ENCODE measurements at places on chromosomes 2 and 18.
A peak's percentile ranks its signal among the peaks of the same experiment; 100 is the strongest.

DNA sequence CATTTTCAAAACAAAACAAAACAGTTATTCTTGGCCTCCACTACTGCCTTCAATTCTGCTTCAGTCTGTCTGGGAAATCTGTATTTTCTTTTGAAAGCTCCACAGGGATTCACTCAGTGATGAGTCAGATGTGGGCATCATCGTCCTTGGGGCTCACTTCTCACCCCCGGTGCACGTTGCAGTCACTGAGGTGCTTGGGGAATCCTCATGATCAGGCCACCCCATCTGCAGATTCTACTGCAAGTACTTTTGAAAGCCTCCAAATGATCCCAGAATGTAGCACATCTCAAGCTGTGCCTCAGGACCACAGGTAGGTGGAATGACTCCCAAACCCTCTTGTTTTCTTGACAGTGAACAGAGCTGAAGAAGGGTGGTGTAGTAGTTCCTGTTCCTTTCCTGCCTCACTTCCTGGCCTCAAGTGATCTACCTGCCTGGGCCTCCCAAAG is 34.3 kb downstream of the LPIN2 start:
- DNase-seq = no peak

- no peak for DNase-seq
Observed at GRCh38 chr2:188278388-188279092, 13.1 kb upstream of the GULP1 start.

GRCh38 chr18:51391215-51391614 is 193.7 kb upstream of the MEX3C start:
- DNase-seq = no peak

DNA sequence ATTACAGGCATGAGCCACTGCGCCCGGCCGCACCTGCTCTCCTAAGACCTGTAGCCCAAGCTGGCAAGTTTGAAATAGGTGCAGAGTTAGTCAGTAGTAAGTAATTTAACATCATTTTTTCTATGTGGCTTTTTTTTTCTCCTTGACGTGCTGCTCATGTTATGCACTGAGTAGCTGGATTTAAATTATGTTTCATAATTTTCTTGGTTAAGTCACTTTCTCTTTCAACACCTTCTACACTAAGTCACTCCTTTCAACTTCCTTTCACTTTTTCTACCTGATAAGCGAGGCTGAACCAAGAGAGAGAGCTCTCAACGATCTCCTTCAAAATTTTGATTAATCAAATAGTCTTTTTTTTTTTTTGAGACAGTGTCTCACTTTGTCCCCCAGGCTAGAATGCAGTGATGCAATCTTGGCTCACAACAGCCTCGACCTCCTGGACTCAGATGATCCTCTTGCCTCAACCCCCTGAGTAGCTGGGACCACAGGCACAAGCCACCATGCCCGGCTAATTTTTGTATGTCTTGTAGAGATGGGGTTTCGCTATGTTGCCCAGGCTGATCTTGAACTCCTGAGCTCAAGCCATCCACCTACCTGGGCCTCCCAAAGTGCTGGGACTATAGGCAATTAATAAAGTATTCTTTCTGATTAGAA is 13.1 kb downstream of the CASP8 start:
- no peak for DNase-seq

DNA sequence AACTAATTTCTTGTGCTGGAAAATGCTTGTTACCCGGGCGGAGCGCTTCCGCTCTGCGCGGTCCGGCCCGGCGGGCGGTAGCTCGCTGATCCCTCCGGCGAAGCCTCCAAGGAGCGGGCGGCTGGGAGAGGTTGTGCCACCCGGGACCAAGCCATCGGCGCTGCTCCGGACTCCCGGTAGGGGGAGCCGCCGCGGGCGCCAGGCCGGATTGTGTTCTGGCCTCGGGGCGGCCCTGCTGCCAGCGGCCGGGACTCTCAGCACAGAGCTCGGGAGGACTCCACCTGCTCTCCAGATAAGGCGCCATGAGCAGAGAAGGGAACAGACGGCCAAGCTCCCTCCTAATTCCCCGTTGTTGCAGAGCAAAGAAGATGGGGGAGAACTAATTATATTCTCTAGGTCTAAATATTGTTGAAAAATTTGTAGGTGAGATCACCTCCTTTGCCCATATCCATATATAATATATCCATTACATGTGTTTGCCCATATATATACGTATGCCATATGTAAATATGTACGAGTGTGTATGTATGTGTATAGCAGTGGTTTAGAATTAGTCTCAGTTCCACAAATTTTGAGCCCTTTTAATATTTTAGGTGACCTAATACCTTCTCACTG is 13.8 kb upstream of the SATB2 start:
- DNase-seq = no peak

GRCh38 chr18:9688036-9688741 is 19.9 kb upstream of the RAB31 start:
- DNase-seq = no peak

- DNase-seq = no peak
Observed at GRCh38 chr2:159933727-159934049, 128.7 kb downstream of the PLA2R1 start.

DNA sequence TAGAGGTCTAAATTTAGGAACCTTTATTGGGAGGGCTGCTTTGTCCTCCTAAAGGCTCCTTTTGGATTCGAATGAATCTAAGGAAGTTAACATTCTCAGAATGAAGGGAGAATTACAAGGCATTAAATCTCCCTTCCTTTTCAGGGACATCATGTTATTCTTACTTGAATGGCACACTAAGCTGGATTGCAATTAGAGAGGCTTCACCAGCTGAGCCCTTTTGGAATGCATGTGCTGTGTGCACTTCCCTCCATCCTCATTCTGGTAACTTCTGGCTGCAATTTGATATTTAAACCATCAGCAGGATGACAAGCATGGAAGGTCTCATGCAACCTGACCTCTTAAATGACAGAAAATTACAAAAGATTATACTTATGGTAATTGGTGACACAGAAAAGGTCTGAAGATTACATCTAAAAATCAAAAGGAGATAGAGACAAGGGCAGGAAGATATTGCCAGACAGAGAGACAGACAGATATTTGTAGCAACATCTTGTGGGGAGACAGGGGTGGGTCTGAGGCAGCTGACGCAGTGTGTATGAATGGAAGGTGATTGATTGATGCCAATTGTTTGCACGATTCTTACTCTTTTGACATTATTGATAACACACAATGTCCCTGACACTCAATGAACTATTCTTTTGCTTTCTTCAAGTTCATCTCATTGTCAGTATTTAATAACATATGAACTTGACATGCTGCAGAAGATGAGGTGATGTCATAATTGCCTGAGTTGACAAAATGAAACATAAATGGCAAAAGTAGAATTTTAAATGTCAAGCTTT is 570.8 kb upstream of the GYPC start:
- DNase-seq = no peak

DNA sequence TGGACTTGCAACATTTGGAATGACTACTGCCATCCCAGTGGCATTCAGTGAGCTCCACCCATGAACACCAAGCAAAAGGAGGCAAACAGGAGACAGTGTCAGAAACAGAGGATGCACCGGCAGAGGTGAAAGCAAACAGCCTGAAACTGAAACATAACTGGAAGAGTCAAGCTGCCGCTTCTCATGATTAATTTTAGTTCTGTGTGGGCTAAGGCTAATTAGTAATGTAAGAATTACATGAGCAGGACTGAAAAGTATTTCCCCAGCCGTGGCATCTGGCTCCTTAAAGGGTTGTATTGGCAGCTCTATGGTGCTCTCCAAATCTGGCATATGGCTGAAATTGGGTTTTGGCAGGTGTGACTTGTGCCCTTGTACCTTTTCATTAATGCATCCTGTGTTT is 1108.1 kb downstream of the TSN start:
- DNase-seq = no peak

DNA sequence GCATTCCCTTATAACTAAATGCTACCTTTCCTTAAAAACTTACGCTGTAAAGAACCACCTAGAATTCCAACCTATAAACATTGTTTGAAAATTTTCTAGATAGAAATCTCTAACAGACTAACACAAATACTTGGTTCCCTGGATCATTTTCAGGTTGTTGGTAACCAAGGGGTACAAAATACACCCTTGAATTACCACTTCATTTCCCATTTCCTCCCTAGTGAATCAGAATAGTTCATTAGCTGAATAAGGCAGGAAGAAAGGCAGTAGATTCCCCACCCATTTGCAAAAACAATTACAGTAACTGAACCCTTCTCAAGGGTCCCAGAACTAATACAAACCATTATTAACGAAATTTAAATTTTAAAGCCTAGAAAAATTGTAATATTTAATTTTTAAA is 5.5 kb downstream of the MEX3C start:
- DNase-seq = no peak

- no peak for DNase-seq
Observed at GRCh38 chr2:9258501-9258900, 51.9 kb downstream of the ASAP2 start.

DNA sequence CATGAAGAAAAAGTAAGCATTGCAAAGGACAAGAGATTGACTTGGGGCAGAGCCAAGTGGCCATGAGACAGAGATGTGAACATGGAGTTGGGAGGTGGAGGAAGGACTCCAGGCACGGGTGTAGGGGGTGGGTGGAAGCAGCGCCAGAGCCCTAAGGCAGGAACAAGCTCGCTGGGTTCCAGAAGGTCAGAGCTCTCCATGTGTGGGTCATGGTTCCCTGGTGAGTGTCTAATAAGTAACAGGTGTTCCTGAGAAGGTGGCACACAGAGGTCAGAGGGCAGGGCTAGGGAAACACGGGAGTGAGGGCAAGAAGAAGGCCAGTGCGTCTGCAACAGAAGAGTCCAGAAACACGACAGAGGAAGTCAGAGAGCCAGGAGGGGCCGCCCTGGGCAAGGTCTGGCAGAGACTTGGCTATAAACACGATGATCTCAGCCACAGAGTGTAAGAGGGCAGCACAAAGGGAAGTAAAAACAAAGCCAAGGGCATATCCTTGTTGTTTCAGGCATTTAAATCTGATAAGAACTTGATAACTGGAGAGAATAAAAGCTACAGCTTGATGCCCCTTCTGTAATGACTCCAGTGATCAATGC is 260.8 kb downstream of the TGIF1 start:
- DNase-seq = no peak

DNA sequence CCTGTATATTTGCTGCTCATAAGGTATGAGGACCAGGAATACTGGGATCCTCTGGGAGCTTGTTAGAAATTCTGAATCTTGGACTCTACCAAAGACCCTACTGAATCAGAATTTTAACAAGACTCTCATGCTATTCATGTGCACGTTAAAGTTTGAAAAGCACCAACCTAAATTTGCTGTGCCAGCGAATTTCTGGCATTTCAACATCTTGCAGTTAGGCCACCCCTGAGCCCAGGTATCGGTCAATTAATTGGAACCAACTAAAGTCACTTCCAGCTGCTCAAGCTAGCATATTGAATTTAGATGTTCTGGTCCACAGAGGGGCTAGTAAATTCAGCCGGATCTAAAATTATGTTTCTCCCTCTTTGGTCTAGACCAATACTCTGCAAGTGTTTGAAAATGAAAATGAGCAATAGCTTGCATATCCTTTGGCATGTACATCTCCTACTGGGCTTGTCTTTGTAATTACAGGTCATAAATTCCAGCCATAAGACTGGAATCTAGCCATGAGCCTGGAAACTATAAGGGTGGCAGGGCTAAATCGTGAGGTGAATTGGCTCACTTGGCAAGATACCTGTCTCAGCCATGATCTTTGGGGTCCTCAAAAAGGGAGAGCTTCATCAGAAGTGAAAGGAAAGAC is 72.4 kb downstream of the SKA1 start:
- no peak for DNase-seq

DNA sequence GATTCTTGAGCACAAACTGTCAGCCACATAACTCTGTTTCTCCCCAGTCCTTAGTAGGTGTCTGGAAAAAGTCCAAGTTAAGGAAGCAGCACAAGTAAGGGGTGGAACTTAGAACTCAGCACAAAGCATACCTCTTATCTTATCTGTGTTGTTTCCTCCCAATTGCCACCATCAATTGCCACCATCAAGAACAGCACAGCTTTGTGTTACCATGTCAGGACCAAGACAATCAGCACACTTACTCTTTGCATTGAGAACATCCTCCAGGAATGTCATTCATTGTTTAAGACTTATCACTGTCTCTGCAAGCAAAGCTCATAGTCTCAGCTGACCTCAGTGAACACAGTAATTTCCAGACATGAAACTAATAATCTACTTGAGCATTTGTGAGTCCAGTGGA is 212.7 kb upstream of the FSHR start:
- no peak for DNase-seq

GRCh38 chr2:44932564-44933392 is 8.7 kb upstream of the SIX3 start:
- no peak for DNase-seq

DNA sequence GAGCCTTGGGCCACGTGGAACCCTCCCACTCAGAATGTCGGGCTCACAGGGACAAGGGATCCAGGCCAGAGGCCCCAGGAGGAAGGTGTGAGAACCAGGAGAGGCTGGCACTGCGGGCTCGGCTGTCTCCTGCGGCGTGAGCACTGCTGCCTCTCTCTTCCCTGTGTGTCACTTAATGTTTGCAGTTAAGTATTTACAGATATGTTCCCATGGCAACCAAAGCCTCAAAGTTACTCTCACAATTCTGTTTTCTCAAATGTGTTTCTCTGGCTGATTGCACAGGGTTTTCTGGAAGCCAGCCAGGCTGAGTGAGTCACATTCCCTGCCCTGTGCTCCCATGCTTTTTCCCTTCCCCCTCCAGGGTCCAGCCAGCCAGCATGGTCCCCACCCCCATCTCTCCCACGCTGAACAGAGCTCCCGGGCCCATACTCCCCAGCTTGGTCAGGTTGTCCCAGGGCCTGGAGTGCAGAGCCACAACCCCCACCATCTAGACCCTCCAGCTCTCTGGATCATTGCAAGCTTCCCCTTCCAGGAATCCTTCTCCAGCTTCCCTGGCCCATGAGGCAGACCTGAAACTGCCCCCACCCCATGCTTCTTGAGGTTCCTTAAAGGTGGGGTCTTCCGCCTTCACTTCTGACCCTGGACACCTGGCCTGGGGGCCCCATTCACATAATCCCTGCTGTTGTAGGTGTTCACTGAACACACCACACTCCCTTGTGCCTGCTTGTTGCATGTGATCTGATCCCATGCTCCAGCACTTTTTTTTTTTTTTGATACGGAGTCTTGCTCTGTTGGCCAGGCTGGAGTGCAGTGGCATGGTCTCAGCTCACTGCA is 265.9 kb downstream of the CELF4 start:
- DNase-seq = peak; percentile 91

- no peak for DNase-seq
Observed at GRCh38 chr2:232698556-232699091, 1.5 kb downstream of the GIGYF2 start.

DNA sequence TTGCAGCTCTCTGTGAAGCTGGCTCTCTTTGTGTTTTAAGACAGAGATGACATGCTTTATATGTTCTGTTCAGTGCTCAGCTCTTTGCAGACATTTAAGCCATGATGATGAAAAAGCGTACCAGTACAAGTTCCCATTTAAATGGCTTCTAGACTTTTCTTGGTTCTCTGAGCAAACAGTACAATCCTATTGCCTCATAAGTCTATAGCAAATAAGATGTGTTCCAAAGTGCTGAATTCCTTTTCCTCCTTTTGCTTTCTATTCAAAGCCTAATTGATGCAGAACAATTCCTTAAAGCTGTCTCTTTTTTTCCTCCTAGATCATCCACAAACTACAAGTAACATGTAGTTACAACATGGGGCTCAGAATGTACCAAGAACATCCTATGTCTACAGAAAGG is 168.8 kb upstream of the SPATS2L start:
- no peak for DNase-seq
